Thoracic aorta (tissue), 2 donors: ENCODE measurements at places on chromosomes 4 and X.

GRCh38 chr4:171430495-171430894, 382.7 kb upstream of the GALNTL6 start:
- no peak for DNase-seq

GRCh38 chr4:10758906-10759305, 74.3 kb upstream of the CLNK start:
- DNase-seq, result no peak

GRCh38 chrX:153725832-153726285, 1.2 kb downstream of the ABCD1 start:
- DNase-seq, result no peak

- no peak for DNase-seq
Measured at GRCh38 chr4:95102162-95102790, 344.5 kb downstream of the BMPR1B start.

- no peak for DNase-seq
Measured at GRCh38 chrX:133979641-133980230, 5.7 kb downstream of the GPC3 start.

- DNase-seq, result no peak
Measured at GRCh38 chrX:39199429-39199828, 398.2 kb downstream of the MID1IP1 start.

- DNase-seq, result no peak
Measured at GRCh38 chr4:156766846-156767245, 204.8 kb downstream of the PDGFC start.

DNA sequence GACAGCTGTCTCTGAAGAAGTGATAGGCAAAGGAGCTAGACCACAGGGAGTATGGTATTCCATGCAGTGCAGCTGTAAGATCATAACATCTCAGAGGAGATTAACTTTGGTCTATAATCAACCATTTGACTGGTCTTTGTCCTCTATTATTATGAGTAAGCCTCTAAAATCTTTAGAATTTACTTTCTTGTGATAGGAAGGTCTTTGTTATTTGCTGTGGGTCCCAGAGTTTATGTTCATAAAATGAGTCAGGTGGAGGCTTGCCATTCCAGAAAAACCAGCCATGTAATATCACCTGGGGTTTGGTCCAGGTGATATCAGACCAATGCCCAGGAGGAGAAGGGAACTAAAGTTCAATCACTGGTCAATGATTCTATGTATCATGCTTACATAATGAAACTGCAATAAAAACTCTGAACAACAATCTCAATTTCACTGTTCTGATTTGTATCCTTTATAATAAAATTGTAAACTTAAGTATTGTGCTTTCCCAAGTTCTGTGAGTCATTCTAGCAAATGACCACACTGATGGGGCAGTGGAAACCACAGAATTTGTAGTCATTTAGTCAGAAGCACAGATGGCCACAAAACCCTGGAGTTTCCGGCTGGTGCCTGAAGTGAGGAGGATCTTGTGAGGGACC, 239.6 kb upstream of the TRAM1L1 start:
- no peak for DNase-seq

GRCh38 chr4:41304221-41304620, 47.5 kb downstream of the UCHL1 start:
- no peak for DNase-seq

GRCh38 chrX:72392042-72392441, 86.3 kb upstream of the CITED1 start:
- DNase-seq, result no peak

- DNase-seq, result no peak
Measured at GRCh38 chr4:174218127-174218790, 65.2 kb downstream of the FBXO8 start.

- DNase-seq, result no peak
Measured at GRCh38 chr4:41320278-41320677, 63.5 kb downstream of the UCHL1 start.

- DNase-seq, result no peak
Measured at GRCh38 chrX:3177851-3178250, 136.6 kb downstream of the ARSF start.

DNA sequence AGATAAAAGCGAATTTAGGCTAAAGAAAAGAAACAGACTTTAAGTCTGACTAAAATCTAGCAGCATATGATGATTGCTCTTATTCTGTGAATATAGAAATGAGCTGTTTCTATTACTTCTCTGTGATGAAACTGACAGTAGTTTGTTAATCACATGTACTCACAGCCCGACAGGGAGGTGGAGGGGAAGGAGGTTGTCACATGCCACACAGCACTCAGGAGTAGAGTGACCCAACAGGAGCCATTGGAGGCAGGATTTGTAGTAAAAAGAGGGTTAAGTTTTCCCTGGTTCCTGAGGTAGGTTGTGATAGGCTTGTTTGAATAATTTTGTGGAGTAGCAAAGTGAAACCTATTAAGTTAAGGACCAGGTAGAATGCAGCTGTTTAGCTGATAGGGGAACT, 495.9 kb downstream of the CENPC start:
- DNase-seq, result no peak

DNA sequence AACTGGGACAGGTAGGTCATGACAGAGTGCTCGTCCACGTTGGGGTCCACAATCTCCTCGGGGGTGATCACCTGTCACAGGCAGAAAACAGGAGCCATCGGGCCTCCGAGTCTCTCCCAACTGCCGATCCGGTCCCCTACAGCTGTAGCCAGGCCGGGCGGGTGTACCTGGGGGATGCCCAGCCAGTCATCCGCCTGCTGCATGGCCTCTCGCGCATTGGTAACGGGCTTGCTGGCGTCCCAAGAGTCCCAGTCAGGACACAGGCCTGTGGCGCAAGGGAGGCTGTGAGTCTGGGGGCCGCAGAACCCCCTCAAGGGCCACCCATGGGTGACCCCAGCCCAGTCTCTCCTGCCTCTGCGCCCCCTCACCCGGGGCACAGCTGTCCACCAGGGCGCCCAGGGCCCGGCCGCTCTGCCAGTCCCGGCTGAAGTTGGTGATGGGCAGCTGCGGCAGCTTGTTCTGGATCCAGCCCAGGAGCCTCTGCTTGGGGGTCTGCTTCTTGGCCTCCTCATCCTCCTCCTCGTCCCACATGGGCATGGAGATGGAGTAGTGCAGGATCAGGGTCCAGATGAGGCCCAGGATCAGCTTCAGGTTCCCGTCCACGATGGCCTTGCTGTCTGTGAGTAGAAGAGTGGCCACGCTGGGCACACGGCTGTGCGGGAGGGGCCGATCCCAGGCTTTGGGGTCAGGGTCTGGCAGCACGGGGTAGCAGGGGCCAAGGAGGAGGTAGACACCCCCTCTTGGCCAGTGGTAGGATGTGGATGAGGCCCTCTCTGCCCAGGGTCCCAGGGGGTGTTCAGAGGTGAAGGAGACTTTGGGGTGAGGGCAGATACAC, 6.7 kb downstream of the FLNA start:
- DNase-seq, result no peak
